AG04450 (cell line): ENCODE measurements at places on chromosomes 16 and 17. TPM values are rescaled to one million over a fixed set of nuclear protein-coding genes. Genes with fewer than 3 reads are reported as not detected.

GFER gene
- 15.8 and 19.5 TPM in 2 replicates for polyA plus RNA-seq

- DNase-seq = no peak
These were observed 567 bp downstream of the SOX9 start for GRCh38 chr17:72121164-72122009.

TLCD2 gene
- polyA plus RNA-seq = 3.0 and 3.1 TPM in 2 replicates

GRCh38 chr16:50802961-50803360, 61.1 kb downstream of the CYLD start:
- no peak for DNase-seq

TEX19 gene
- 0.04 and 0.10 TPM in 2 replicates for polyA plus RNA-seq

- no peak for DNase-seq
These were observed 57.0 kb upstream of the CBFA2T3 start for GRCh38 chr16:89033796-89034572.

- DNase-seq = no peak
These were observed 89.6 kb downstream of the CACNG3 start for GRCh38 chr16:24345704-24346103.

CDR2L gene
- polyA plus RNA-seq = 8.4 and 11.4 TPM in 2 replicates

GRCh38 chr17:15432807-15433611, 34.4 kb downstream of the CDRT4 start:
- DNase-seq = peak; percentile 89

- DNase-seq = no peak
These were observed 57.7 kb downstream of the HSD17B2 start for GRCh38 chr16:82092711-82093110.

DNA sequence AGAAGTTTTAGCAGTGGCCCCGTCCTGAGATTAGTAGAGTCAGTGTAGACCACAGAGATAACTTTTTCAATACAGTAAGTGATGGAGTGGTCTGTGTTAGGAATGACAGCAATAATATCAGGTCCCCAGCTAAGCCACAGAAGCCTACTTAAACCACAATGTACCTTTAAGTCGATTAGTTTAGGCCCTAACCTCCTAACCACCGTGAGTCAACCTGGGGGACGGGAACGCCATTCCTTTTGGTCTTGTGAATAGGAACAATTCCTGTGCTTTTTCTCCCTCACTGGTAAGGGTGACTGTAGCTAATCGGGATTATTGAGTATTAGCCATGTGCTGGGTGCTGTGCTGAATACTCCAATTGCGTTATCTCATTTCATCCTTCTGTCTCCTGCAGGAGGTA, 14.0 kb downstream of the YPEL2 start:
- no peak for DNase-seq

GRCh38 chr17:40314584-40314956, 5.6 kb downstream of the RARA start:
- DNase-seq = peak; percentile 68

GRCh38 chr17:51467336-51467735, 207.0 kb downstream of the UTP18 start:
- no peak for DNase-seq

GRCh38 chr17:13253733-13254410, 236.0 kb upstream of the ELAC2 start:
- no peak for DNase-seq

SMPD3 gene
- 0.01 TPM in 1 of 2 replicates, not detected in the other for polyA plus RNA-seq

- DNase-seq = no peak
These were observed 16.9 kb downstream of the MAP3K3 start for GRCh38 chr17:63639125-63639524.

ABCA3 gene
- polyA plus RNA-seq = 0.06 and 0.30 TPM in 2 replicates

COL1A1 gene
- 1,356 and 3,120 TPM in 2 replicates for polyA plus RNA-seq

DNA sequence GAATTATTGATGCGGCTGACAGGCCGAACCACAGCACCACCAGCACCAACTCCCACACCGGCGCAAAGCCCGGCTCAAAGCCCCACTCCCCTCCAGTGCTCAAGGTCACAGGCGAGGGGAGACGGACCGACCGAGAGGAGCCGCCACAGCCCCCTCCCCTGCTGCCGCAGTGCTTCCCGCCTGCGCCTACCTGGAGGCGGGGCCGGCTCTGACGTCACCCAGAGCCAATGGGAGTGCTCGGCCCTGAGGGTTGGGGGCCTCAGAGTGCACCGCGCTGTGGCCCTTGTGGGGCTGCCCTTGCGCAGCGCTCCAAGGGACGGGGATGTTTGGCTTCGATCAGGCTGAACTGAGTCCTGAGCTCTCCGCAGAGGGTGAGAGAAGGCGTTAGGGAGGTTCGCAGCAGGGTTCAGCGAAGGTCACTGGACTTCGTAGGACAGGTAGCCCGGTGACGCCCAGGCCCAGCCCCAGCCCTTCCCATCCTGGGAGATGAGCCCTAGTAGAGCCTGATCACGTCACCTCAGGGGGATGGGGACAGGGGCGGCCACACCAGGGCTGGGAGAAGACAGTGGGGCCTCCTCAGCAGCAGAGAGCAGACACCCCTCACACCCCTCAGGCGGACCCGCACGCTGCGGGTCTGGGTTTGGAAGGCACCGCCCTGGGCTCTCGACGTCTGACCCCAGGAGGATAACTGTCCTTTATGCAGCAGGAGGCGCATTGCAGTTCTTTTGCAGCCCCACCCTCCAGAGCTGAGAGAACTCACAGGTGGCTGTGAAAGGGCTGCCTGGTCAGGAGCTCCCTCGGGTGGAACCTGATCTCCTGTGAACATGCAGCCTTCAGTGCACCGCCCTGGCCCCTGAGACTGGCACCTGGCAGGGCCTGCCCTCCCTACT, 1.5 kb downstream of the NDRG4 start:
- no peak for DNase-seq

- no peak for DNase-seq
These were observed 184.8 kb upstream of the CIBAR2 start for GRCh38 chr16:85296859-85297660.

SOX15 gene
- polyA plus RNA-seq = 0.24 and 0.29 TPM in 2 replicates

FOXL1 gene
- 41.1 and 41.9 TPM in 2 replicates for polyA plus RNA-seq

PLCG2 gene
- polyA plus RNA-seq = 0.07 and 0.16 TPM in 2 replicates

DNA sequence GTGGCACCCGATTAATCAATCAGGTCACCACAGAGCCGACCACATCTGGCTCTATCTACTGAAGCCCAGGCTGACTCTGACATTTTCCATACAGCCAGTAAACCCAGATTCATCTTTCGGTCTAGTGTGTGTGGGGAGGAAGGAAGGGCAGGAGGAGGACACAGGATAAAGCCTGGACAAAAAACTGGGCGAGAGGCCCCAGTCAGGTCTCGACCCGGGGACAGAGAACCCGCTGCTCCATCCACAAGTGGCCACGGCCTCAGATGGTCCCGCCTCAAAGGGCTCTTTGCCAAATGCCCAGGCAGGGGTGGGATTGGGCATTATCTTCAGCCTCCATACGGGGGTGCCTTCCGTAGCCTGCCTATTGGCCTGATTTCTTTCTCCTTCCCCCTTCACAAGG, 7.8 kb downstream of the ABR start:
- no peak for DNase-seq

HSD3B7 gene
- 6.1 and 9.5 TPM in 2 replicates for polyA plus RNA-seq
